Central memory CD8-positive, alpha-beta T cell (primary cell): ENCODE measurements at places on chromosomes 2 and 18.
A peak's percentile ranks its signal among the peaks of the same experiment; 100 is the strongest.

DNA sequence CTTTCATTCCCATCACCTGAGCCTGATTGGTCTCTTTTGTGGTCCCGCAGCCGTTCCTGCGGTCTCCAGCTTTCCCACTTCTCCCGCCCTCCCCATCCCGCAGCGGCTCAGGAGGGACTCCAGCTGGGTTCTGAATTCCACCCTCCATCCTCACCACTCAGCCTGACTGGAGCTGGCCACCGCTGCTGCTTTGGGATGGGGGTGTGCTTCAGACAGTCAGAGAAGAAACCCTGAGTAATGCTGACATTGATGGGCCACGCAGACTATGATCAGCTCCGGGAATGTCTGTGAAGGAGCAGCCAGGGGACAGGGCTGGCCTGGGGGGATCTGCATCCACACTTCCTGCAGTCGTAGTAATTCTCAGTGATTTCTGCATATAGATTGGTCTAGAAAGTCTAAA, 45.9 kb upstream of the TXNDC2 start:
- no peak overlapping the region for H3K27ac ChIP-seq
- H3K4me1 ChIP-seq, result no peaks in the 10 kb centered on the region
- no peak for DNase-seq
- H3K27me3 ChIP-seq, result peaks cover 27% of the 10 kb centered on the region
- H3K4me3 ChIP-seq, result no peak overlapping the region
- H3K36me3 ChIP-seq, result no peaks in the 10 kb centered on the region

DNA sequence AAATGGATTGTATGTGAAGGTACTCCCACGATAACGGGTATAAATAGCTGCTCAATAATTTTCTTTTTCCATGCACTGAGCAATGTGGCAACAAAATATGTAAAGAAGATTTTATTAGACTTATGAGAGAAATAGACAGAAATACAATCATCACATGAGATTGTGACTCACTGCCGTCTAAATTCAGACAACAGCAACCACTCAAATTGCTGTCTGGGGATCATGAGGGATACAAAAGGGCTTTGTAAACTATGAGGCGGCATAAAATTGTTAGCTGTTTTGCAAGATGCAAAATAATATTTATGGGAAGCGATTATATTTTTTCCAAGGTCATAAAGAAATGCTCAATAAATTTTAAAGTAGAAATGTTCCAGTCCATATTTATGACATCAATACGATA, 259.1 kb upstream of the AGAP1 start:
- H3K27me3 ChIP-seq, result peaks cover 56% of the 10 kb centered on the region
- no peak overlapping the region for H3K27ac ChIP-seq
- peaks cover 1% of the 10 kb centered on the region for H3K36me3 ChIP-seq
- no peak for DNase-seq
- no peaks in the 10 kb centered on the region for H3K4me1 ChIP-seq

GRCh38 chr18:61833387-61833786, 59.4 kb downstream of the RNF152 start:
- peaks cover 34% of the 10 kb centered on the region for H3K27me3 ChIP-seq
- H3K27ac ChIP-seq, result no peak overlapping the region
- DNase-seq, result no peak
- no peak overlapping the region for H3K4me3 ChIP-seq
- peaks cover 16% of the 10 kb centered on the region for H3K4me1 ChIP-seq
- no peaks in the 10 kb centered on the region for H3K36me3 ChIP-seq

- peak; percentile 45 for DNase-seq
- no peak overlapping the region for H3K27ac ChIP-seq
- H3K36me3 ChIP-seq, result no peaks in the 10 kb centered on the region
Observed at GRCh38 chr18:49510393-49511115, 23.5 kb upstream of the C18orf32 start.

DNA sequence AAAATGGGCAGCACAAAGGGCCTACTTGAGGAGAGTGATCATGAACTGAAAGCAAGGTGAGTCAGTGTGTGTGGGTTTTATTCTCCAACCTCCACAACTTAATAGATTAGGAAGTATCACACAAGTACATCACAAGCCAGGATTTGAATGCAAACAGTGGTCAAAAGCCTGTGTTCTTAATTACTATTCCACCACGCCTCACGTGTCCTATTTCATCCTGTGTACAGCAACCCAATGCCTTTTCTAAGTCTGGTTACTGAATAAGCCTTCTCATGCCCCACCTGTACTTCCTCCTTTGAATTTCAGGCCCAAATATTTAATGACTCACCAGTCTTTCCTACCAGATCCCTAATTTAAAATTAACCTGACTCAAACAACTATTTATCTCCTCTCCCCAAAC, 755.7 kb upstream of the SLC8A1 start:
- H3K4me1 ChIP-seq, result no peaks in the 10 kb centered on the region
- no peak for DNase-seq
- no peak overlapping the region for H3K4me3 ChIP-seq
- no peaks in the 10 kb centered on the region for H3K36me3 ChIP-seq
- H3K27me3 ChIP-seq, result no peaks in the 10 kb centered on the region
- no peak overlapping the region for H3K27ac ChIP-seq

GRCh38 chr18:55189972-55190371, 230.7 kb upstream of the CCDC68 start:
- no peaks in the 10 kb centered on the region for H3K4me1 ChIP-seq
- no peaks in the 10 kb centered on the region for H3K36me3 ChIP-seq
- no peak overlapping the region for H3K4me3 ChIP-seq
- no peak overlapping the region for H3K27ac ChIP-seq
- H3K27me3 ChIP-seq, result no peaks in the 10 kb centered on the region
- no peak for DNase-seq

GRCh38 chr2:105301646-105302045, 27.9 kb downstream of the TGFBRAP1 start:
- peaks cover 41% of the 10 kb centered on the region for H3K4me1 ChIP-seq
- peaks cover 32% of the 10 kb centered on the region for H3K36me3 ChIP-seq
- peak overlapping the region; percentile 76 for H3K27ac ChIP-seq
- H3K27me3 ChIP-seq, result no peaks in the 10 kb centered on the region

GRCh38 chr18:23259701-23260681, 124.7 kb downstream of the CABLES1 start:
- H3K27ac ChIP-seq, result peak overlapping the region; percentile 55
- H3K36me3 ChIP-seq, result no peaks in the 10 kb centered on the region
- DNase-seq, result no peak
- peak overlapping the region; percentile 61 for H3K4me3 ChIP-seq

GRCh38 chr2:16960579-16960978, 294.9 kb upstream of the CYRIA start:
- H3K4me3 ChIP-seq, result no peak overlapping the region
- H3K27me3 ChIP-seq, result no peaks in the 10 kb centered on the region
- H3K27ac ChIP-seq, result no peak overlapping the region
- no peaks in the 10 kb centered on the region for H3K36me3 ChIP-seq
- no peaks in the 10 kb centered on the region for H3K4me1 ChIP-seq
- no peak for DNase-seq

- peaks cover 49% of the 10 kb centered on the region for H3K27me3 ChIP-seq
- H3K4me3 ChIP-seq, result no peak overlapping the region
- no peaks in the 10 kb centered on the region for H3K36me3 ChIP-seq
- no peaks in the 10 kb centered on the region for H3K4me1 ChIP-seq
Observed at GRCh38 chr2:200212862-200213425, 93.5 kb upstream of the SPATS2L start.

DNA sequence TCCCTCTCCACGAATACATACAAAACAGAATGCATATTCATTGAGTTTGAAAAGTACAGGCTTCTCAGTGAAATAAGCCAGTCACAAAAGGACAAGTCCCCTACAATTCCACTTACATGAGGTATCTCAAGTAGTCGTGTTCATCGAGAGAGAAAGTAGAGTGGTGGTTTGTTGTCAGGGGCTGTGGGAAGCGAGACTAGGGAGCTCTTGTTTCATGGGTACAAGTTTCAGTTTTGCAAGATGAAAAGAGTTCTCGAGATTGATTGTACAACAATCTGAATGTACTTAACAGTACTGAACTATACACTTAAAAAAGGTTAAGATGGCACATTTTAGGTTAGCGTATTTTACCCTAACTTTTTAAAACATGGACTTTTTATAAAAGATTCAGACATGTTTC, 71.5 kb upstream of the TTC39C start:
- H3K27me3 ChIP-seq, result no peaks in the 10 kb centered on the region
- H3K27ac ChIP-seq, result no peak overlapping the region
- DNase-seq, result no peak

- no peak for DNase-seq
- H3K27me3 ChIP-seq, result peaks cover 92% of the 10 kb centered on the region
- peaks cover 17% of the 10 kb centered on the region for H3K36me3 ChIP-seq
- H3K27ac ChIP-seq, result peak overlapping the region; percentile 33
- H3K4me3 ChIP-seq, result peak overlapping the region; percentile 82
- peaks cover 30% of the 10 kb centered on the region for H3K4me1 ChIP-seq
Observed at GRCh38 chr18:76491776-76492668, 3.0 kb downstream of the ZNF516 start.

- H3K4me1 ChIP-seq, result peaks cover 4% of the 10 kb centered on the region
- no peak for DNase-seq
- H3K4me3 ChIP-seq, result no peak overlapping the region
- no peak overlapping the region for H3K27ac ChIP-seq
- no peaks in the 10 kb centered on the region for H3K36me3 ChIP-seq
Observed at GRCh38 chr2:46058140-46058539, 239.1 kb upstream of the EPAS1 start.

DNA sequence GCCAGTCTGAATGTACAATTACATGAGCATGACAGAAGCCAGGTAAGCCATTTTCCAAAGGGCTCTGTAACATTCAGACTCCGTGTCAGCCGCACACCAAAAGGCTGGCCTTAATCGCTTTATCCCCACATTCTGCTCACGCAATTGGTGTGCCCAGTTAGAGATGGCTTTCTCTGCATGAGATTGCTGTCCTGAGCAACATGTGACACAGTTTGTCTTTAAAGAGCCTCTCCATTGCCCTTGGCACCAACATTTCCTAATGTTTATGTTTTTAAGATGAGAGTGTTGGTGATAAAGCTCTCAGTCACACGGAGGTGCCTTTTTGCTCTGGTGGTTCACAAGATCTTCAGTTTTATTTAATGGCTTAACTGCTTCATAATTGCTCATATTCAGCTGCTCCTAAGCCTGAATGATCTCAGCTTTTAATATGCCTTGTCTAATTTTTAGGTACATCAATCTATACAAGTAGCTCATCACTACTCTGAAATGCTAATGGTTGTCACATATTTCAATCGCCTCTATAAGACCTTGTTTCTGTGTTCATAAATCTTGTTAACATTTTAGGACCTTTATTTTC, 164.8 kb upstream of the ACVR2A start:
- DNase-seq, result no peak
- no peaks in the 10 kb centered on the region for H3K27me3 ChIP-seq
- H3K36me3 ChIP-seq, result no peaks in the 10 kb centered on the region
- H3K4me1 ChIP-seq, result no peaks in the 10 kb centered on the region

DNA sequence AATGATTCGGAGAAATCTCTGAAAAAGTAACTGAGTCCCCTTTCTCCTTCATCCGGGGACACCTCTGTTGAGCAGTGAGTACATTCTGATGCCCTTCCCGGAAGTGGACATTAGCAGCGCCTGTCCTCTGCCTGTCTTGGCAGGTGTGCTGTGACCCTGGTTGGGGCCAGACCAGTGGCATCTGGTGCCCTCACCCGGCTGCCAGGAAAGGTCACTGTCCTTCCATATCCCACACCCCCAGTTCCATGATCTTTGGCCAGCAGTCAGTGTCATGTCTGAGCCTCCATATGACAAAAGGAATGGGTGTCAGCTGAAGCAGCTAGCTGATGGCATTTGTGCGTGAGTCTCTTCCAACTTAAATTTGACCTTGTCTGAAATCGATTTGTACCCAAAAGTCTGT, 128.1 kb downstream of the NCK2 start:
- H3K4me3 ChIP-seq, result peak overlapping the region; percentile 58
- H3K36me3 ChIP-seq, result peaks cover 13% of the 10 kb centered on the region
- H3K4me1 ChIP-seq, result peaks cover 73% of the 10 kb centered on the region
- H3K27ac ChIP-seq, result peak overlapping the region; percentile 81
- H3K27me3 ChIP-seq, result no peaks in the 10 kb centered on the region
- no peak for DNase-seq

GRCh38 chr2:136393514-136393913, 275.6 kb upstream of the CXCR4 start:
- no peak overlapping the region for H3K4me3 ChIP-seq

DNA sequence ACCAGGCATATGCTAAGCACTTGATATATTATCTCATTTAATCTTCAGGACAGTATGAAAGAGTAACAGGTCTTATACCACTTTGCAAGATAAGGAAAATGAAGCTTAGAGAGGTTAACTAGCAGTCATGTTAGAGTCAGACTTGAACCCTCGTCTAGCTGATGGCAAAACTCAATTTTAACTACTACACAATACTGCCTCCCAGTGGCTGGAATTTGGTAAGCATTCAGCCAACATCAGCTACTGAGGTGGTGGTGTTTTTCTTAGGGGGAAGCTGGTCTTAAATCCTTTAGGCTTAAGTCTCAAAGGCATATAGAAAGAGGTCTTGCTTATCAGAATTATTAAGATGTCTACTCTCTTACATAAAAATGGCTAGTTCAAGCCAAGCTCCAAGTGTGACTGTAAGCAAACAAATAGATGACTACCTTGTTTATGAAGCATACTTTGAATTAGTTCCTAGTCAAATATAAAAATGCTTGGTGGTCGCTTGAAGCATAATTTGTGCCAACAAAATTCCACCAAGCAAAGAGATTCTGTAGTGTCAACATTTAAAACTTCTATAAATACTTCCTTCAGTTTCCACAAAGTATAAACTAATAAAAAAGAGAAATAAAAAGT, 325.4 kb upstream of the FIGN start:
- no peaks in the 10 kb centered on the region for H3K27me3 ChIP-seq
- no peak overlapping the region for H3K27ac ChIP-seq
- H3K4me3 ChIP-seq, result no peak overlapping the region
- H3K4me1 ChIP-seq, result no peaks in the 10 kb centered on the region
- no peaks in the 10 kb centered on the region for H3K36me3 ChIP-seq

GRCh38 chr2:224893848-224894247, 148.4 kb downstream of the DOCK10 start:
- H3K36me3 ChIP-seq, result peaks cover 51% of the 10 kb centered on the region
- peaks cover 36% of the 10 kb centered on the region for H3K4me1 ChIP-seq
- H3K4me3 ChIP-seq, result peak overlapping the region; percentile 32
- H3K27me3 ChIP-seq, result no peaks in the 10 kb centered on the region

- no peaks in the 10 kb centered on the region for H3K4me1 ChIP-seq
- no peaks in the 10 kb centered on the region for H3K27me3 ChIP-seq
- H3K4me3 ChIP-seq, result no peak overlapping the region
- no peak for DNase-seq
- no peaks in the 10 kb centered on the region for H3K36me3 ChIP-seq
Observed at GRCh38 chr2:18777250-18777812, 188.0 kb upstream of the NT5C1B start.

DNA sequence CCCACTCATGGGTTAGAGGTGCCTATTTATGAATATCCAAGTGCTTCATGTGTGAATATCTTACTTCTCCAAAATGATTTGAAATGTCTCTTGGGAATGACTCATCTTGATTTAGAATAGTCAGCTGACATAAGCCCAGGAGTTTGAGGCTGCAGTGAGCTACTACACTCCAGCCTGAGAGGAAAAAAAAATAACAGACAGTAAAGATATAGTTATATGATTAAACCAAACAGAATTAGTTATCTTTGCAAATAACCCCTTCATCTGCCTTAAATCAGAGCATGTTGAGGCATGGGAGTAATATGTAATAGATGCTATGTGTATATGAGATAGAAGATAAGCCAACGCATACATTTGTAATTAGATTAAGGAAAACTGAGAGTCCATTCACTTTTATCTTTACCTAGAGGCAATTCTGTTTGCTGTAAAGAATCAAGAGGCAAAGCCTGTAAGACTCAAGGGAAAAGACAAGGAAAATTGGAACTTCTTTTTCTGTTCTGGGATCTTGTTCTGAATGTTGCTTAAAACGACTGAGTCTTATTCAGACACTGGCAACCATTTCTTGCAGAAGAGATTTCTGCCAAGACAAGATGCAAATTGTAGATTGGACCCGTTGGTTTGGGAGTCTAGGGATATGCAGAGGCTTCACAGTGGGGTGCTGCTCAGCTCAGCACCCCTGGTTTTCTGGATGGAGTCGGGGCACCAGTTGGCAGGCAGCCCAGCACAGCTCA, 104.4 kb downstream of the LIPG start:
- H3K27me3 ChIP-seq, result peaks cover 69% of the 10 kb centered on the region
- no peak overlapping the region for H3K27ac ChIP-seq
- DNase-seq, result no peak
- H3K4me1 ChIP-seq, result no peaks in the 10 kb centered on the region
